Cerebellar nuclear complex (tissue), 1 donor: ENCODE measurements at places on chromosomes 16 and 17.

- no peak for DNase-seq
Measured at GRCh38 chr17:65193716-65194293, 56.6 kb downstream of the RGS9 start.

- no peak for DNase-seq
Measured at GRCh38 chr17:65228287-65228686, 91.1 kb downstream of the RGS9 start.

GRCh38 chr17:44220213-44221083 is 973 bp upstream of the UBTF start:
- no peak for DNase-seq

- DNase-seq = no peak
Measured at GRCh38 chr16:56645311-56645710, 6.4 kb upstream of the MT1B start.

- DNase-seq = no peak
Measured at GRCh38 chr17:6420173-6420641, 14.7 kb downstream of the AIPL1 start.

GRCh38 chr16:85698935-85699558 is 10.3 kb upstream of the GINS2 start:
- DNase-seq = no peak

DNA sequence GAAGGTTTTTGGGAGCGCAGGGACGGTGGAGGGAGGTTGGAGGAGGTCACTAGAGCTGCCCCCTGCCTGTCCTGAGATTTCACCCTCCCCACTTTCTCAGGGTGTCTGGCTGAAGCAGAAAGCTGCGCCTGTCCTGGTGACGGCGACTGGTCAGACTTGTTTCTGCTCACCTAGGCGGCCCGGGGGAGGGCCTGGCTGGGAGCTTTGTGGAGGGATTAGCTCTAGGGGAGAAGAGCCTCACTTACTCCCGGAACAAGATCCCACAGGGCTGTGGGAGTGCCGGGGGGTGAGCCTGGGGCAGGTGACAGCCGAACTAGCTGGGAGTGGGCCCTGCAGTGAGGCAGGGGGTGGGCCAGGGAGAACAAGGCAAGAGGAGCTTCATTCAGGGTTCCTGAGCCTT is 11.5 kb downstream of the NHERF1 start:
- DNase-seq = no peak

DNA sequence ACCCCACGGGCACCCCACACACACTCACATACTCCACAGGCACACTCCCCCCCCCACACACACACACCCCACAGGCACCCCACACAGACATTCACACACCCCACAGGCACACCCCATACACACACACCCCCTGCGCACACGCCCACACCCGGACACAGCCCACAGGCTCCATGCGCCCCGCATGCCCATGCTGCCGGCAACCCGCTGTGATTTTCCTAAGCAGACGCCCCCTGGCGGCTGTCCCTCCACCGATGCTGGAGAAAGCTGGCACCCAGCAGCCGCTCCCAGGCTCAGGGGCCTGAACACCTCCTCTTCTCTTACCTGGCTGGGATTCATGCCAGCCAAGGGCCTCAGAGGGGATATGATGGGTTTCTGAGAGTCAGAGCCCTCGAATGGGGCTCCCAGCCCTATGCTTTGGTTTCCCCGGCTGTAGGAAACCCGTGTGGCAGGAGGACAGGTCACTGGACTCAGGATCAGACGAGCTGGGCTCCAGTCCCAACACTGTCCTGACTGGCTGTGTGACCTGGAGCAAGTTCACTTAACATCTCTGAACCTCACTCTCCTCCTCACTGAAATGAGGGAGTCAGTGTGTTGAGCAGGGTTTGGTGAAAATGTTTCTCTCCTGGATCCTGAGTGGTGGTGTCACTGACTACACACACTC is 19.6 kb upstream of the TNFRSF13B start:
- no peak for DNase-seq

DNA sequence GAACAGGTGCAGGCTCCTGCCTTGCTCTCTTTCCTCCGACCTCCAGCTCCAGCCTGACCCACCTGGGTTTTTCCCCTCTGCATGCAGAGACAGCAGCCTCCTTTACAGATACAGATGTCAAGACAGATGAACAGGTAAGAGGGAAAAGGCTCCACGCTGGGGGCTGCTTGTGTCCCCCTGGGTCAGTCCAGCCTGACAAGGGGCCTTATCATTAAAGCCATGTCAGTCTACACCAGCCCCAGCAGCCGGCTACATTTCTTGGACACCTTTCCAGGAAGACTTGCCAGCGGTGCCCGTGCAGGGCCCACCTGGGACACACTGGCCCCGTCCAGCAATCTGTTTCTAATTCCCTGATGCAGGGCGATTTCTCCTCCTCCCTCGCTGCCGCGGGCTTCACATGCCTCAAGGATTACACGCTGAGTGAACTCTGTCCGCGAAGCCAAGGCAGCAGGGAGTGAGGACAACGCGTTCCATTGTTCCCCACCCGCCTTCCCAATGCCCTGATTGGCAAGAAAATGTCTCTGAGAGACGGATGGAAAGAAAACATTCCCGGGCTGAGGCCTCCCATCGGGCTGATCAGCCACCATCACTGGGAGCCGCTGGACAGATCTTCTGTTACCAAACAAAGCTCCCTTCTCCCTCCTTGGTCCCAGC is 184.7 kb downstream of the C16orf95 start:
- DNase-seq = no peak

DNA sequence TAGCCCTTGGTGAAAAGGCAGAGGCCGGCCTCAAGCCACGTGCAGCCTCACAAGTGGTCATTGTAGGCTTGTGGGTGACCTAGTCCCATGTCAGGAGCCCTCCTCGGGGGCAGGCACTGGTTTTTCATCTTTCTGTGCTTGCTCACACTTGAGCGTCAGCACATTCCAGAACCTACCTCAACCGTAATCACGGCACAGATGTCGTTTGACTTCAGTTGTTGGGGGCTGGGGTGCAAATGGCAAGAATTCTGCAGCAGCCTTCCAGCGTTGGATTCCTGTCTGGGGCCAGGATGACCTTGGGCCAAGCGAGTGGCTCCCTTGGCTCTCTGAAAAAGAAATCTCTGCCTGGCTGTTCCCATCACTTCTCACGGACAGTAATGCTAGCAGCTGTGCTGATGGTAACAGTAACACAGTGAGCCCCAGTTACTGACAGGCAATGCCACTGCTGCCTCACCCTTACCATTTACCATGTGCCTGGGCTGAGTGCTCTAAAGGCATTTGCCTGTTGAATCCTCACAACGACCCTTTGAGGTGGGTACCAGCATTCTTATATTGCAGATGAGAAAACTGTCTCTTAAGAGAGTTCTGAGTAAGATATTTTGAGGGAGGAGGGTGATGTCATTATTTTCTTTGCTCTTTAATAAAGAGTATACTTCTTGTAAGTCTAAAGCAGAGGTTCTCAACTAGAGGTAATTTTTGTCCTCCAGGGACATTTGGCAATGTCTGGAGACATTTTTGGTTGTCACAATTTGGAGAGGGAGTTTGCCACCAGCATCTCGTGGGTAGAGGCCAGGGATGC is 46.5 kb downstream of the KSR1 start:
- DNase-seq = no peak

GRCh38 chr16:10971560-10971961 is 27.2 kb downstream of the CLEC16A start:
- DNase-seq = no peak

DNA sequence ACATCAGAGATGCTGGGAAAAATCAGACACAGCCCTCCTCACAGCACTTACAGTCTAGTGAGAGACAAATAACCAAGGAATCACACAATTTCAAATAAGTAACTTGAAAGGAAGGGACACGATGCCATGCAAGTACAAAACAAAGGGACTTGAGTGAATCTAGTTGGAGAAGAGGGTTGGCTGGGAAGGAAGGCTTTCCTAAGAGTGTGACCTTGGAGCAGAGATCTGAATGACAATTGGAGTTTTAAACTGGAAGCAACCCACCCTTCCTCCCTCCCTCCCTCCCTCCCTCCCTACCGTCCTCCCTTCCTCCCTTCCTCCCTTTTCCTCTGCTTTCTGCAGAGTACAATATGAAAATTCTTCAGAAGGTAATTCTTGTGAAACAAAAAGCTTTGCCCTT is 31.1 kb downstream of the ADAMTS18 start:
- no peak for DNase-seq

- no peak for DNase-seq
Measured at GRCh38 chr16:35572186-35572585, 2112.8 kb downstream of the TP53TG3F start.
